ENCODE measurements at places on chromosomes 3 and 15.

DNA sequence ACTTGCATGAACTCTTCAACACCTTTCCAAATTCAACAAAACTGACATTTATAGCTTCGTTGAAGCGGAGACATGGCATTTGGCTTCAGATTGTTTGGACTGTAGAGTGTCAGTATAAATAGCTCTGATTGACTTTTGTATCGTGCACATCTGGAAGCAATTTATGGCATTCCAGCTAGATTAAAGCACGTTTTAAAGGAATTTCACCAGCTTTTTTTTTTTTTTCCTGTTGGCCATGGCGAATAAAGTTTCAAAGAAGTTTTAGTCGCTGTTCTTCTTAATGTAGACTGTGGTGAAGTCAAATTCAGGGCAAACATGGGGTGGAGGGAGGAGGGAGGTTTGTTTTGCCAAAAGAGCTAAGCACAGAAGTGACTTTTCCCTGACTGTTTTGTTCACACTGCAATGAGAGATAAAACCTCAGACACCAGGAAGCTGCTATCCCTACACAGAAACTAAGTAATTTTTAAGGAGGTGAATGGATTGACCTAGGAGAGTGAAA is 391.0 kb upstream of the RARB start:
- DNase-seq: no peak

DNA sequence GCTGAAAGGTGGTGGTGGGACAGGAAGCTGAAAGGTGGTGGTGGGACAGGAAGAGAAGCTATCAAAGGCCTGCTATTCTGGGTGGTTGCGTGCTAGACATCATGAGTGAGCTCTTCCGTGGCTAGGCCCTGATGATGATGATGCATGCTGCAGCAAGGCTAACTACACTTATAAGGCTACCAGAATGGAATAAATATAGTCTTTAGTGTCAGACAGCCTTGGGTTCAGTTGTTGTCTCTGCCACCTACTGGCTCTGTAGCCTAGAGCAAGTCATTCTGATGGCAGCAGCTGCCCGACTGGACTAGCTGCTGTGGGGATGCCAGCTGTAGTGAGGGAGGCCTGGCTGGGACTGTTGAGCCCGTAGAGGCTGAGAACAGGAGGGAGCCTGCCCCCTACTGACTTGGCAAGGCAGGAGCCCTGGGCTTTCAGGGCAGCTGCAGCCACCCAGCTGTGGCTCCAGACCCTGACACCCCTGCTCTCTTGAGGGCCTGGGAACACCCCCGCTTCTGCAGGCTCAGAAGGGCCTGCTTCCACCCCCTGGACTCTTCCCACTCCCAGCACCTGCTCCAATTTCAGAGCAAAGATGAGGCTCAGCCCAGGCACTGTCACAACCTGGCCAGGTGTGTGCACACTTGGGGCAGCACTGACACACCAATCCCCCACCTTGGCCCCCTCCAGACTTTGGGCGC is 21.4 kb upstream of the ZBED2 start:
- peak; percentile 44 for DNase-seq

DNA sequence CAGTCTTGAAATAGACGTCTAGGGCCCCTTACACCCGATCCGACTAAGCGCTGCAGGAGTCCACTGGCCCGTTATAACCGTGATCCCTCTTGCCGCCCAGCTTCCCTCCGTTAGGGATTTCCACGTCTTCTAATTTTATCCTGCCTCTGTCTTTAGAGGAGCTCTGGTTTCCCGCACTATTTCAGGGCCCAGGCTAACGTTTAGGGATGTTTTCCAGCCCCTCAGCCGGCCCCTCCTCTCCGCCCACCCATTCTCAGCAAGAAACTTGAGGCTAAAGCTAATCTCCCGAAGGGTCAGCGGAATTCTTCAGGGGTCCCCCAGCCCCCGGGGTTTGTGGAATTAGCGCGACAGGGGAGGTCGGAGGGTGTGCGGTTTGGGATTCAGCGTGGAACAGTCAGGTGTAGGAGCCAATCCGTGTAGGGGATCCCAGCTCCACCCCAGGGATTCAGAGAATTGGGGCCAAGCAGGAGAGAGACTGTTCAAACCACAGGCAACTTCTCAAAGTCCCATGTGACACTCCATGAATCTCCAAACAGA is 1.6 kb downstream of the PTX3 start:
- DNase-seq: no peak

DNA sequence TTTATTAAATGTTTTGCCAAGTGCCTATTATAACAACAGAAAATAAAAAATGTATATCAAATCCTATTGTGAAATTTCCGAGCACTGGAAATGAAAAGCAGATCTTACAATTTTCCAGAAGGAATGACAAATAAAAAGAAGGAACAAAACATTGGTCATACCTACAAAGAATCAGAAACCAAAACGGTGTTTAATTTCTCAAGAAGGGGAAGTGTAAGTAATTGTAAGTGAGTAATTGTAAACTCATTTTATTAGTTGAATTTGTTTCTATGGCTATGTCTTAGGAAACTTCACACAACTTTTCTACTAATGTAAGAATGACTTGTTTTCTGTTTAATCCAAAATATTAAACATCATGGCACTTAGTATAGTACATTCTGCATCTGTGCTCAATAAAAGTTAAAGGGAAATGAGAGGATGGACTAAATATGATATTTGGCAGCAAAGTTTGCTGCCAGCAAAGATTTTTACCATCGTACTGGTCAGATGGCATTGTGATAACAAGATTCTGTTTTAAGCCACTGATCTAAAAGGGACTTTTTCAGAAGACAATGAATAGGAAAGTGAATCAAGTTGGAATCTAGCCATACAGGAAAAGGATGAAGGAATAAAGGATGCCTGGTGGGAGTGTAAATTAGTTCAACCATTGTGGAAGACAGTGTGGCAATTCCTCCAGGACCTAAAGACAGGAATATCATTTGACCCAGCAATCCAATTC is 232.4 kb downstream of the NFKBIZ start:
- DNase-seq: peak; percentile 40

- DNase-seq: peak; percentile 66
These were observed 36.3 kb downstream of the CCNL1 start for GRCh38 chr3:157123621-157124020.

GRCh38 chr15:70088887-70089691 is 8.6 kb downstream of the TLE3 start:
- no peak for DNase-seq

DNA sequence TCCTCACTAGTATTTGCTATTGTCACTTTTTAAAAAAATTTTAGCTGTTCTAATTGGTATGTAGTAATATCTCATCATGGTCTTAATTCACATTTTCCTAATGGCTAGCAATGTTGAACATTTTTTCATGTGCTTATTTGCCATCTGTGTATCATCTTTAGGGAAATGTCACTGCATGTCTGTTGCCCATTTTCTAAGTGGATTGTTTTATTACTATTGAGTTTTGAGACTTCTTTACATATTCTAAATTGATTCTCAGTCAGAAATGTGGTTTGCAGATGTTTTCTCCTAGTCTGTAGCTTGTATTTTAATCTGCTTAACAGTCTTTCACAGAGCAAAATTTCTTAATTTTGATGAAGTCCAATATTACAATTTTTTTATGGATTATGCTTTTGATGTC is 33.6 kb upstream of the SEC22A start:
- no peak for DNase-seq

GRCh38 chr3:48470286-48470685 is 23.7 kb downstream of the ATRIP start:
- no peak for DNase-seq

GRCh38 chr3:47422743-47423142 is 41.9 kb downstream of the PTPN23 start:
- no peak for DNase-seq

GRCh38 chr3:13339833-13340232 is 80.3 kb downstream of the NUP210 start:
- no peak for DNase-seq

- DNase-seq: no peak
These were observed 19.5 kb upstream of the NANOGP8 start for GRCh38 chr15:35104526-35105147.

GRCh38 chr3:124300416-124300815 is 308.5 kb upstream of the ROPN1 start:
- no peak for DNase-seq

DNA sequence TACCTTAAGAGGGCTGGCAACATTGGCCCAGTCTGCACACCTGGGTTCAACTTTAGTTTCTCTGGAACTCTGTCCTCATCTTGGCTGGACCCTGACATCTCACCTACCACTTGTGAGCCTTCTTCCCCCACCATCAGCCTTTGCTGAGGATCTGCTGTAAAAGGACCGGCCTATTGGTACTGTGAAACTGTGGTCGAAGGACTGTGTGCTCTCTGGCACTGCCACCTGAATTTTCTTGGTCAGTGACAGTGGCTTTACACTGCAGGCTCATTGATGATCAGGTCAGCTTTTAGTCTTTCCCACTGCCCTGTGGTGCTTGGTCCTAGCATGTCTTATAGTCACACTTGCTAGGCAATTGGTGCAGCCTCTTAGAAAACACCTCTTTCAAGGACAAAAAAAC is 86.9 kb downstream of the PEX5L start:
- DNase-seq: no peak

GRCh38 chr3:65252266-65252665 is 564.5 kb upstream of the ADAMTS9 start:
- no peak for DNase-seq

DNA sequence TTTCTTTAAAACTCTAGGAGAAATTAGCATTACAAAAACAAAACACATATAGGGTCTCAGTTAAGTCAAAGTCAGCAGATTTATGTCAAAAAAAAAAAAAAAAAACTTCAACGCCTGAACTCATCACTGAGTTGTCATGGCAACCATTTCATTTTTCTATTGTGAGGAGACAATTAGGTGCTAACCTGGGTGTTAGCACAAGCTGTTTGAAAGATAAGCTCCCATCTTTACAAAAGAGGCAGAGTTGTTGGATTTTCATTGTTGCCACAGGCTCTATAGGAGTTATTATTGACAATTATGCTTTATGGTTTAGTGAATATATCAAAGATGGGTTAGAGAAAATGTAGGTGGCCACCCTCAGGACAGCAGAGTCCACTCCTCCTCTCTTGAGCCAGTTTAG is 806.9 kb downstream of the GRM7 start:
- no peak for DNase-seq

All from bronchial epithelial cell (primary cell).